ENCODE measurements at places on chromosomes 12 and 14.

DNA sequence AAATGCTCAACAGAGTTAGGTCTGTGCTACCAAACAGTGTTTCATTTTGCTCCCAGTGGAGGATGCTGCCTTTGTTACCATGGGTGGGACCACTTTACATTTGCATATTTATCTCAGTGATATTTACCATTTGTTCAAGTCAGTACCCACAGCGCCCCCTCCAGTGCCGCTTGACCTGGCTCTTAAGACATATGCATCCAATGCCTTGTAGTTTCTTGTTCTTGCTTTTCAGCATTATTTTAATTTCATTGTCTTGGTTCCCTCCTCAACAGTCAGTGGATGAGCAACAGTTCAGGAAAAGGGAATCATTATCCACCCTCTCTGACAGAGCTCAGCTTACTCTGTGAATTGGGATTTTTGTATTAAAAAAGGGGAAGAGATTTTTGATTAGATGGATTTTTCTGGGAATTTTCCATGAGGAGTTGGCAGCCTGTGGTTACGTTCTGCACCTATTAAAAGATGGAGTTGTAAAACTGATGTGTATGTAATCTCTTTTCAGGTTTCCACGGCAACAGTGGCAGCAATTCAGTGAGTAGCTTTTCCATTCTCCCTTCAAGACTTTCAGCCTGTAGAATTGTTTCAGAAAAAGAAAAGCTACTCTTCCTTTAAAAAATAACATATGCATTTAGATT, 240.5 kb upstream of the DAAM1 start:
- DNase-seq: no peak

DNA sequence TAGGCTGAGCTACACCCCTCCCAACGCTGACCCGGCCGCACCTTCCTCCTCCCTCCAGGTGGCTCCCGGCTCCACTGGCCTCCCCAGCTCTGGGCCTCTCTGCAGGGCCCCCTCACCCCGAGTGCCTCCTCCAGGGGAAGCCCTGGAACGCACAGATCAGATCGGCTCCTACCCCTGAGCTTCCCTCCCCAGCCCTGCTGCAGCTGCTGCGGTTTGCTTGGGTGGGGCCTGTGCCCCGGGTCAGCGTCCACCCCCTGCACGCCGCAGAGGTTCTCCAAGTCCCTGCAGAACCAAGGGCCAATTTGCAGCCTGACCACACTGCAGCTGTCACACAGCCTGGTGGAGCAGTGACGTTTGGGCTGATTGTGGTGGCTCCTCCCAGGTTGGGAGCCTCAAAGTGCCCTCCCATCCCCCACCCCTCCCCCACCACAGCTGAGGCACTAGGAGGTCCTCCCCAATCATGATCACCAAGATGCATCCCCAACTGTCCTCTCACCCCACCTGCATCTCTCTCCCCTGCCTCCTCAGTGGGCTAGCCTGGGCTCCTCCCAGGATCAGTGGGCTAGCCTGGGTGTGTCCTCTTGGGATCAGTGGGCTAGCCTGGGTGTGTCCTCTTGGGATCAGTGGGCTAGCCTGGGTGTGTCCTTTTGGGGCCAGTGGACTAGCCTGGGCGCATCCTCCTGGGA, 12.8 kb upstream of the FBRSL1 start:
- DNase-seq: no peak

- no peak for DNase-seq
These were observed 4.3 kb downstream of the SLC16A7 start for GRCh38 chr12:59600171-59600570.

DNA sequence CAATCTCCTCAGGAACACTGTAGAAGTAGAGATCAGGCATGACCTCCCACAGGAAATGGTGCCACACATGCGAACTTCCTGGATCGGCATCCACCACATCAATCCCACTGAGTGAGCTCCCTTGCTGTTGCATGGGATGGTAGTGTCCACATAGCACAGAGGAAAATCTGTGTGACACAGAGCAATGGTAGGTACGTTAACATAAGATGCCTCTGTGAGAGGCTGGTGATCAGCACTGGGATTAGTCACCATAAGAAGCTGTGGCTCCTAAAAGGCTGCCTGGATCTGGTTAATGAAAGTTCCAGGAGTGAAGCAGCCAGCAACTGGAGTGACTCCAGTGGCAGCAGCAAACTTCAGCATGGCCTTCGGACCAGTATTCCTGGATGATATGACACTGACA, 21.8 kb downstream of the WDHD1 start:
- DNase-seq: no peak

DNA sequence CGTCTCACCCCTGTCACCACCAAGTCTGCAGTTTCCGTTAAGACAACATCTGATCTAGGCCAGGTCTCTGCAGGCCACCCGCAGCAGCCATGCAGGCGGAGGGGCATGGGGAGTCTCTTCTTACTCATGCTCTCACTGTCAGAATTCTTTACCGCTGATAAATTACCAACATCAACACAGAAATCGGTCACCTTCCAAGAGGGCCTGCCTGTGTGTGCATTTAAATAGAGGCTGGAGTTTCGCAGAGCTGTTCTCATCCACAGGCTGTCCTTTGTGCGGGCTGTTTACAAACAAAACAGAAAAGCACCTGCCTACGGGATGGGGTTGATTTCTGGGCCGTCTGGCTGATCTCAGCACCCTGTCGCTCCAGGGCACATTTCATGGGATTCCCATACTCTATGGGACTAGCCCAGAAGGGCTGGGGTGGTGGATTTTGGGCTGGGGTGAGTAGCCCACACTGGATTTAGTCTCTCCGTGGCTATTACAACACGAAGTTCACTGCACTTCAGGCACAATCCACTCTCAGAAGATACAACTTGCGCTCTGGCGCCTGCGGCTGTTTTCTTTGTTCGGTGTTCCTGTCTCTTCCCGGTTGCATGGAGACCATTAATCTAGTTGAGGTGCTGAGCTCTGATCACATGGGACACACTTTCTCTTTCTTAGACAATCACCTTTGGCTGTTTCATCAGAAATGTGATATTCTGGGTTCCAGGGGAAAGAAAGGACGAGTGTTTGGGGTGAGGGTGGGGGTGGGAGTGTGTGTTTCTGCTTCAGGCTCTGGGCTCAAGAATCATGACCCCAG, 331.1 kb downstream of the GLT1D1 start:
- no peak for DNase-seq

DNA sequence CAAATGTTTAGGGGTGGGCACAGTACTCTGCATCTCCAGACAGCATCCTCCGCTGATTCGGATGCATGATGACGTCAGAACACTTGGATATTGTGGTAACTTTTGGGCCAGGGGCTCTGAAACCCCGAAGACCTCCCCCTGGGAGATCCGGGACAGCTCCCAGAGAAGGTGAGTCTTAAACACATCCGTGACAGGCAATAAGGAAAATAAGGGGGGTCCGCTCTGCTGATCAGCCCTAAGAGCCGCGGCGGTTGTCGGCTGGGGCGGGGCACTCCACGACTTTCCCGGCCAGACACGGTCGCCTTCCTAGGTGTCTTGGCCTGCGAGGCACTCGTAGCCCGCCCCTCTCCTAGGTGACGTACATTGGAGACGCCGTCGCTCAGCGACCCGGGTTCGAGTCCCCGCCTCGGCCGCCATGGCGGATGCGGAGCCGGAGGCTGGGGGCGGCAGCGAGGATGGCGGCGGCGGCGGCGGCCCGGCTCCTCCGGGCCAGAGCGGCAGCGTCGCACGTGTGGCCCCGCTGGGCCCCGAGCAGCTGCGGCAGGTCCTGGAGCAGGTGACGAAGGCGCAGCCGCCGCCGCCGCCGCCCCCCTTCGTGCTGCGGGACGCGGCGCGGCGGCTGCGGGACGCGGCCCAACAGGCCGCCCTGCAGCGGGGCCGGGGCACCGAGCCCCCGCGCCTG, at the start of gene ZNF839:
ZNF839 (plus strand) TSS at position 396 of the 682 bp plus-strand sequence; CDS start at position 416, 20 bp downstream.
- peak; percentile 88 for DNase-seq

- no peak for DNase-seq
These were observed 78.3 kb downstream of the LGMN start for GRCh38 chr14:92670160-92670559.

DNA sequence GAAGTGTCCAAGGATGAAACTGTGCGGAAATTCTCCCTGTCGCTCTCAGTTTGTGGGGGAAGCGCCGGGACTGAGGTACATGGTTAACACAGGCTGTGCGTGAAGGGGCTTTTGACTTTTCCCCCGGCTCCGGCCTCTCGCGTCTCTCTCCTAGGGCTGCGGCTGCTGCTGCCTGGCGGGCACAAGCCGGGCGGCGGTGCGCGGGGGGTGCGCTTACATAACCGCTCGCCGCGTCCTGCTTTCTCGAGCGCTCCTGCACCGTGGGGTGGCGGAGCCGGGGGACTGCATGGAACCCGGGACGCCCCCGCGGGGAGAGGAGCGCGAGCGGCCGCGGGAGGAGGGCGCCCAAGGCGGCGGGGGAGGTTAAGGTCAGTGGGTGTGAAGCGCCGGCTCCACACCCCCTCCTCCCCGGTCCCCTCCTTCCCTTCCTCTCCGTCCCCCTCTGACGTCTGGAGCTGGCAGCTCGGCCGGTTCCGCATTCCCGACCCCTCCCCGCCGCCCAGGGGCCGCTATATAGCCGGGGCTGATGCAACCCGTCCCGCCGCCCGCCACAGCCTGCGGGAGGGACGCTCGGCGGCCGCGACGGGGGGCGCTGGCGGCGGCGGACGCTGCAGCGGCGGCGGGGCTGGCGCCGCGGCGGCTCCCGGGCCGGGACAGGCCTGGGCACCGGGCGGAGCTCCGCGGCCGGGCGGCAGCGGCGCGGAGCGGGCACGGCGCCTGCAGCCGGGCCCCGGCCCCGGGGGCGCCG, at the start of gene JDP2:
JDP2 (plus strand) TSS at position 541 of the 748 bp plus-strand sequence. CDS start 9,899 bp downstream, outside the sequence.
- peak; percentile 84 for DNase-seq

- DNase-seq: no peak
These were observed 26.8 kb upstream of the IRF2BPL start for GRCh38 chr14:77055306-77055705.

DNA sequence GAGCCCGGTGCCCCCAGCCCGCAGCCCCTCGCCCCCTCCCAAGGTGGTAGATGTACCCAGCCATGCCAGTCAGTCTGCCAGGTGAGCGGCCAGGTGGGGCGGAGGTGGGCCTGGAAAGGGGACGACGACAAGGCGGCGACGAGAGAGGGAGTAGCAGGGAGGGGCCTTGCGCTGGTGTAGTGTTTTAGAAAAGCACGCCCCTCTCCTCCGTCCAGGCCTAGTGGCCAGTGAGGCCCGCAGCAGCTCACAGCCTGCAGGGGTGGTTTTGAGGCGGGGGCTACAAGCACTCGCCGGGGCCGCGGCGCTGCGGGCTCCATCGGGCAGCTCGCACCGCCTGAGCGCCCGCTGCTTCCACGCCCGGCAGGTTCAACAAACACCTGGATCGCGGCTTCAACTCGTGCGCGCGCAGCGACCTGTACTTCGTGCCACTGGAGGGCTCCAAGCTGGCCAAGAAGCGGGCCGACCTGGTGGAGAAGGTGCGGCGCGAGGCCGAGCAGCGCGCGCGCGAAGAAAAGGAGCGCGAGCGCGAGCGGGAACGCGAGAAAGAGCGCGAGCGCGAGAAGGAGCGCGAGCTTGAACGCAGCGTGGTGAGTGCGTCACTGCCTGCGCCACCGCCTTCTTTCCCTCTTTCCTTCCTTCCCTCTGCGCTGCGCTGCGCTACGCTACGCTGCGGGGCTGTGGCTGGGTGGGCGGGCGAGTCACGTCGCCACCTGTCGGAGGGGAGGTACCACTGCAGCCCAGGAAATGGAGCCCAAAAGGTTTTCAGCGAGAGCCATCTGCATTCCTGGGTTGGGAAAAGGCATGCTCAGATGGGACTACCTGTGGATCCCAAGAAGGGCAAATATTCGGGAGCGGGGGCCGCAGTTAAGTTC, 5.9 kb upstream of the RNU7-1 start:
- DNase-seq: peak; percentile 94

- DNase-seq: no peak
These were observed 3.8 kb downstream of the AQP6 start for GRCh38 chr12:49976557-49976956.

DNA sequence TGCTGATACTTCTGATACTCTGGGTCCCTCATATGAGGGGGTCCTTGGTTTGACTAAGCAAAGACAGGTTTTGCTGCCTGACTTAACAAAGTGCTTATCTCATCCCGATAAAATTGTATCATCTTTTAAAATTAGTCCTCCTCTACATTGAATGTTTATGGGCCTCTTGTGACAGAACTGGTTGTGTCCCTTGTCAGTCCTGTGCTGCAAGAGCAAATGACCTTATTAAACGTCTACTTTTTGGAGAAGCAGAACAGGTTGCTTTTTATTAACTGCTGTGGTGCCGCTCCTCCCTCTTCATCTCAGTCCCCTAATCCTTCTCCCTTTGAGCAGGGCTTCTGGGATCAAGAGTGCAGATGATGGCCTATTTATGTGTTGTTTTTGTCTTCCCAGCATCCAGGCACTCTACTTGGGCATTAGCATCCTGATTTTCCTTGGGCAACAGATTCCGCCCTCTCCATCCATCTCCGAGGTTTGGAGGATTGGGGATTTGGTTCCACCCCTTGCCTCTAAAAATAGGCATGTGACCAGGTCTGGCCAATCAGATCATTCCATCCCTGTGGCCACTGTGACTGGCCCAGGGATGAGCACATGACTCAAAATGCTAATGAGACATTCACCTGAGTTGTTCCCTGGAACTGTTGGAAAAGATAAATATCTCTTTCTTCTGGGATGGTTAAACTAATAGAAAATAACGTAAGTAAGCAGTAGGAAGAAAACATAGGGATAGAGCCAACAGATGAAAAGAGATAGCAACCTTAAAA, 2.9 kb upstream of the DENR start:
- DNase-seq: no peak
